Femur (tissue), 1 donor: ENCODE measurements at places on chromosomes 16 and 17.

- no peak for DNase-seq
These were observed 699.8 kb upstream of the KIF2B start for GRCh38 chr17:53122966-53123365.

- DNase-seq = peak; percentile 82
These were observed at the start of gene ZNF205 for GRCh38 chr16:3112058-3112880. Gene ZNF205, plus strand, starts transcription at chr16:3112586. Its CDS starts 845 bp downstream, at chr16:3113431.

DNA sequence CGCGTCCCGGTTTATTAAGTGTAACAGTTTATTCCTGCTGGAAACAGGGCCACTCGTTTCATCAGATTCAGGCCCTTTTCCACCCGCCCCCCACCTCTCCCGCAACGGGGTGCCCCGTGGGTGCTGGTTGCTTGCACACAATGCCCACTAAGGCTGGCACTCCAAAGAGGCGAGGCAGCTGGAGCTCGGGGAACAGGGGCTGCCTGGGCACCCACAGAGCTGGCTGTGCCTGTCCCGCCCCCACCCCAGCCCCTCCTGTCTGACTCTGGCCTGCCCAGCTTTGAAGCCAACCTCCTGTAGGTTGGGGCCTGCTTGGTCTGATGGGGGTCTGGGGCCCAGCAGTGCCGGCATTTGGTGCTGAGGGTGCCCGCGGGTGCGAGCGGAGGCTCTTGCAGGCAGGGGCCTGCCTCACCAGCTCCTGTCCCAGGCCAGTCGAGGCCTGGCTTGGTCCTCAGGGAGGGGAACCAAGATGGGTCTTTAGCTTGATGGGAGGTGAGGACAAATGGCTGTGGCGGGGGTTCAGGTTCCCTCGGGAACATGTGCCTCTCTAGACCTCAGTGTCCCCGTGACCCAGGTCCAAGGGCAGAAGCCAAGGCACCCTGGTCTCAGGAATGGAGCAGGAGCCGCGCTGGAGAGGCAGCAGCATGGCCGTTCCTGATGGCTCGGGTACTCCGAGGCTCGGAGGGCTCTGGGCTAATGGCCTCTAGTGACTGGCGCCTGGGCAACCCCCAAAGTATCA, 20.1 kb downstream of the MYBBP1A start:
- no peak for DNase-seq

DNA sequence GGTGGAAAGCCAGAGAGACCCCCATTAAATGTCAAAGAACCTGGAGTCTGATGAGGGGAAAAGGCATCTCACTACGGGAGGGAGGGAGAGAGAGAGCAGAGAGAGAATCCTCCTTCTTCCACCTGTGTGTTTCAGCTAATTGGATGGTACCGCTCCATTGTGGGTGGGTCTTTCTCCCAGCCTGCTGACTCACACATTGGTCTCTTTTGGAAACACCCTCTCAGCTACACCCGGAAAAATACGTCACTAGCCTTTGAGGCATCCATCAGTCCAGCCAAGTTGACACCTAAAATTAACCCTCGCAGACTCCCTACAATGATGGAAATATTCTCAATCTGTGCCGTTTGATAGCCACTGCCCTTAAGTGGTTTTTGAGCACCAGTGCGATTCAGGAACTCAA, 100.4 kb downstream of the ELAC2 start:
- DNase-seq = no peak

- no peak for DNase-seq
These were observed 42.0 kb upstream of the MMD start for GRCh38 chr17:55463600-55463999.

- DNase-seq = no peak
These were observed 7.2 kb downstream of the ARL2BP start for GRCh38 chr16:57252148-57252721.

GRCh38 chr16:72092832-72093447, 480 bp downstream of the TXNL4B start:
- no peak for DNase-seq

GRCh38 chr17:34375426-34375997, 12.5 kb upstream of the CCL1 start:
- DNase-seq = no peak

DNA sequence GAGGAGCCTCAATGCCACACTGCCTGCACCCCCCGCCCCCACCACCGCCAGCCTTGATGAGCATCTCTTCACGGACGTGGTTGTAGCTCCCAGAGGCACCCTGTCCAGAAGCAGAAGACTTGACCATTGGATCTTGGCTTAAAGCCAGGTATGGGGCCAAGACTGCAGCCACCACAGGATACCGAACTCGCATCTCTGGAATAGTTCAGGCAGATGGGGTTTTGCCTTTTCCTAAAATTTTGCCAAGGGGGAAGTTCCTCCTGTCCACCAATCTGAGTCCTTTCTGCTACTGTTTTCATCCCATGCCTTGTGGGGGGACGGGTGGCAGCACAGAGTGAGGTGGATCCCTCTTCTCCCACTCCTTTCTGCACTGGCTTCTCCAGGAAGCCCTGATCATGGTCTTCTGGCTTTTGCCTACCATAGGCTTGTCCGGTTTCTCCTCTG, 939 bp downstream of the CORO6 start:
- no peak for DNase-seq

DNA sequence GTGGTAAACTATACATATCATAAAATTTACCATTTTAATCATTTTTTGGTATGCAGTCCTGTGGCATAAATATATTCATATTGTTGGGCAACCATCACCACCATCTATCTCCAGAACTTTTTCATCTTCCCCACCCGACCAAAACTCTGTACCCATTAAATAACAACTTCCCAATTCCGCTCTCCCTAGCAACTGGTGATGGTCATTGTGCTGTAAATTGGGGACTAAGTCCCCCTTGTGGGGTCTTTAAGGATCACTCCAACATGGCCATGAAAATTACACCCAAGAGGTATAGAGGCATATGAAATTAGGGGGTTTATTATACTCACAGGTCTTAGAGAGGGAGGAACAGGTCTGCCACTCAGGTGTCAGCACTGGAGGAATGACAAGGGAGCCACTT, 57.4 kb upstream of the NKD1 start:
- no peak for DNase-seq

DNA sequence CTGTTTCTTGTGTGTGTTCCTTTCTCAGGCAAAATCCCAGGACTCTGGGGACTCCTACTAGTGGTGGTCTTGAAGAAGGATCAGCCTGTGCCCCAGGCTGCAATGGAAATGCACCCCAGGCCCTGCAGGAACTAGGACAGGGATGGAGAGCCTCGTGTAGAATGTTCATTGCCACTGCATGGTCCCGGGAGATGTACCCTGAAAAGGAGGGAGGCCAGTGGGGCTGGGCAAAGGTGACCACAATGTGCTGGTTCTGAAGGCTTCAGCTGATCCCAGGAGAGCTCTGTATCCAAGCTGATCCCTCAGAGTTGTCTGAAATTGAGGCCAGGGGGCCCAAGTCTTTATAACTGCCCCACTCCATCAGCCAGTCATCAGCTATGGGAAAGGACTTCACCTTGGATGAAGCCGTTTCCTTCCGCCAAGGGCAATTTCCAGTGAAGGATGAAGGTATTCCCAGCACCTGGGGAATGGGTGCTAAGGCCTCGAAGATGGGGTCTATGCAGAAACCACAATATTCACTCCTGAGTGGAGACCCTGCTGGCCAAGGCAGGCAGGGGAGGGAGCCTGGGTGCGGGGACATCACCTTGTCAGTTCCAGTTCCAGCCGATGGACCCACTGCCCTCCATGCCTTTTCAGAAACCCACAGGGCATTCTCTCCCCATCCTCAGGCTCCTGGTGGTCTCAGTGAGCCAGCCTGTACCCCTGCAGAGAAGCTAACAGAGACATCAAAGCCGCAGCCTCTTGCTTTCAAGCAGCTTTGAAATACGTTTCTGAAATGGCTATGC, 59.9 kb upstream of the CDH5 start:
- DNase-seq = peak; percentile 5
